ENCODE measurements at places on chromosomes 1 and 21.

DNA sequence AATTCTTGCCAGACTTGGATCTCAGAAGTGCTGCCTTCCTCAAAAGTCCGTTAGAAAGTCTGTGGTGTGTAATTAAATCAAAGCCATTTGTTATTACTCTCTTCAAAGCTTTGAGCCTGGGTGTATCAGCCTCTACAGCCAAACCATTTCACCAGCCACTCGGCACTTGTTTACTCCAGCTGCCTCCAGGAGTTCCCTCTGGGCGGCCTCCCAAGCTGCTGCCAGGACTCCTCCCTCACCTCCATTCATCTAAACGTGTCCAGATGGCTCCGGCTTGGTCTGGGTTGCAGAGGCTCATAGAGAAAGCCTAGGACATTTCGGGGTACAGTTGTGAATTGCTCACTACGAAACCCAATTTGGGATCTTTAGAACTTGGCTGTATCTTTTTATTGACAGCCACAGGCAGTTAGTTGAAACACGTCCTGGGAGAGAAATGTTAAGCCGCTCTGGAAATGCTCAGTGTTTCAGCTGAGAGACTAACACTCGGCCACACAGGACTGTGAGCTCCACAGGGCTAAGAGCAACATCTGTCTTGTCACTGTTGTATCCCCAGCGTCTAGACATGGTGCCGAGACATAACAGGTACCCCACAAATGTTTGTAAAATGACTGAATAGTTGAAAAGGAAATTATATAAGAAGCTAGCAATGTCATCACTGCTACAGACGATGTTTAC is 116.9 kb upstream of the NGF start:
- no peak for DNase-seq

- no peak for DNase-seq
Observed at GRCh38 chr1:218926631-218927030, 247.0 kb upstream of the LYPLAL1 start.

DNA sequence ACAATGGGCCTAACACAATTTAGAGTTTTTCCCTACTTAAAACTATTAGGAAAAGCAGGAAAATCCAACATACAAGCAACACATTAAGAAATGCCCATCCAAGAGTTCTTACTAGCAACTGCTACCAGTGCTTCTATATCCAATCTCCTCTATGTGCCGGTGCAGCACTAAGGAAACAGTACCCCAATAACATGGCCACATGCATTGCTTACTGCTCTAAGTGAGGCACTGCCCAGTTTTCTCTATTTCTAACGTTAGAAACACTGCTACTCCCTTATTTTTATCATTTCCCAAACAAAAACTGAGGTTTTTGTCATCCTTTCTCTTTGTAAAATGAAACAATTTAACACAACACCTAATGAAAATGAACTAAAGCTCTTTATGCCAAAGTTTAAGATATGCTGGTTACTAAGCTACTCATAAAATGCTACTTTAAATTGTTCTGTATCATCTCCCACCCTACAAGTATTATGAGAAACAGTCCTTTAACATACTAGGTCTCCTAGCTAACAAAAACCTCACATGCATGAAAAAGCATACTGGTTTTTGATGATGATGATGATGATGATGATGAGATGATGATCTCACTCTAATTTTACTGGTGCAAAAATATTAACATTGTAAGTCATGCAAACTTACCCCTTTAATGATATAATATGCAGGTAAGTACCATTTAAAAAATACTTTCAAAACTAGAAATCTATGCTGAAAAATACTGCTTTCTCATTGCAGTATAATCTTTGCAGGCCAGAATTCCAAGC is 90.7 kb upstream of the TTC39A start:
- DNase-seq, result no peak

DNA sequence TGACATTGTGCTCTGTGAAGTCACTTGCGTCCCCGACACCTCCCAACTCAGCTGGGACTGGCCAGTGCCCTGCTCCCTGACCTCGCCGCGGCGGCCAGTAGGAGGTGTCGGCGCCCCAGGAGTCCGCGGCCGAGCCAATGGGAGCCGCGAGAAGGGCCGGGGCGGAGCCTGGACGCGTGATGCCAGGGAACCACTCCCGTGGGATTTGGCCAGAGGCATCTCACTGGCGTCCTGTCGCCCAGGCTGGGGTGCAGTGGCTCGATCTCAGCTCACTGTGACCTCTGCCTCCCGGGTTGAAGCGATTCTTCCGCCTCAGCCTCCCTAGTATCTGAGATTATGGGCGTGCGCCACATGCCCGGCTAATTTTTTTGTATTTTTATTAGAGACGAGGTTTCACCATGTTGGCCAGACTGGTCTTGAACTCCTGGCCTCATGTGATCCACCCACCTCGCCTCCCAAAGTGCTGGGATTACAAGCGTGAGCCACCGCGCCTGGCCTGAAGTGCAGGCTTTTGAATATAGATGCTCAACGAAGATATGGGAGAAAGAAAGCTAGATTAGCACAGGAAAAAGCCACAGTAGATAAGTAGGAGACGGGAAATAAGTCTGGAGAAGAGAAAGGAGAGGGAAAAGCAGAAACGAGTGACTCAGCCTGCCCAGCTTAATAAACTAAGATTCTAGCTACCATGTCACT is 38.0 kb downstream of the ZBTB8OS start:
- peak; percentile 77 for DNase-seq

DNA sequence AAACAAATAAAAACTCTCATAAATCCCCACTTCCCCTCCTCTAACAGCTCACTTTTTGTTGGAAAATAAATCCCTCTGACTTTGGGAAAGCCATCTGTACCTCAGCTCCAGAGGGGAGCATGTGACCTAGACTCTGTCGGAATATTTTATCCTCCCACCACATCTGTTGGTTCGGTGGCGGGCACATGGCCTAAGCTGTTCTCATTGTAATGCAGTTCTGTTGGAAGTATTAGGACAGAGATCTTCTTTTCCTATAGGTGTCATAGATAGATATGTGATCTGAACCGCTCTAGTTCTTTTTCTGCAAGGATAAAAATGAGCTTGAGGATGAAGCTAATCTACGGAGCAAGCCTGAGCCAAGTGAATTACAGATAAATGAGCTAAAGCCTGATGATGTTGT is 50.5 kb upstream of the EPS8L3 start:
- DNase-seq, result no peak

- DNase-seq, result no peak
Observed at GRCh38 chr1:245546875-245547274, 392.1 kb downstream of the KIF26B start.

DNA sequence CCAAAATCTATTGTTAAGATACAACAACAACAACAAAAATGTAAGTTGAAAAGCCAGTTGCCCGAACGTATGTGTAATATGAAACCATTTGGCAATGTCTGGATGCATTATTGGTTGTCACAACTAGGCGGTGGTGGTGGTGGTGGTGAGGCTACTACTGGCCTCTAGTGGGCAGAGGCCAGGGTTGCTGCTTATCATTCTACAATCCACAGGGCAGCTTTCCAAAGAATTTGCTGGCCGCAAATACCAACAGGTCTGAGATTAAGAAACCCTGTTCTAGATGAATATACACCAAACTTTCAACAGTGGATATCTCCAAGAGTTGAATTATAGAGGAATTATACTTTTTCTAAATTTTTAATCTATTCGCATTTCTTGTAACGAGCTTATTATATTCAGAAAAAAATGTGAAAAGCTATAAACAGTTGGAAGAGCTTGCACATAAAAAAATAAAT is 26.8 kb upstream of the ZNF697 start:
- no peak for DNase-seq

GRCh38 chr1:40313329-40313957 is 3.6 kb downstream of the COL9A2 start:
- DNase-seq, result no peak

- DNase-seq, result no peak
Observed at GRCh38 chr21:35779690-35780570, 280.4 kb downstream of the SETD4 start.

GRCh38 chr1:66397192-66397591 is 136.8 kb upstream of the SGIP1 start:
- no peak for DNase-seq

DNA sequence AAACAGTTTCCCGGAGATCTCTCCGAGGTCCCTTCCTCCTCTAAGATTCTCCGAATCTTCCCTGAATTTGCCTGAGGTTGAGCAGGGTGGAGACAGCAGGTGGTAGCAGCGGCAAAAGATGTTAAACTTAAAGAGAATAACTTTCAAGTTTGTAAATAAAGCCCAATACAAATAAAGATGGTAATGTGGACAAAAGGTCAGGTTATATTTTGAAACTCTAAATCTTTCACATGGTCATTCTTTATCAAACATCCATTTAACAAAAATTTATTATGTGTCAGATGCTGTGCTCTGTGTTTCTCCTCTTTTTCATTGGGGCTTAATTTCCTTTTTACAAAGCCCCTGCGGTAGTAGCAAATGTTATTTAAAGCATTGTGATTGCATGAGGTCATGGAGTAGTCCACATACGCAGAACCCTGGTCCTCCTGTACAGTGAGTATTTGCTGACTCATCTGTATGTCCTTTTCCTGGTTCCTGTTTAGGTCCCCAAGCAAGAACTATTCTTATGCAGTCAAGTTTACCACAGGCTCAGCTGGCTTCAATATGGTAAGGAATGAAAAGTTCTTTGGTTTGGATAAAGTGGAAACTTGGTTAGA is 119.2 kb downstream of the ITSN1 start:
- DNase-seq, result no peak

GRCh38 chr1:214934045-214934444 is 148.5 kb upstream of the KCNK2 start:
- DNase-seq, result no peak

DNA sequence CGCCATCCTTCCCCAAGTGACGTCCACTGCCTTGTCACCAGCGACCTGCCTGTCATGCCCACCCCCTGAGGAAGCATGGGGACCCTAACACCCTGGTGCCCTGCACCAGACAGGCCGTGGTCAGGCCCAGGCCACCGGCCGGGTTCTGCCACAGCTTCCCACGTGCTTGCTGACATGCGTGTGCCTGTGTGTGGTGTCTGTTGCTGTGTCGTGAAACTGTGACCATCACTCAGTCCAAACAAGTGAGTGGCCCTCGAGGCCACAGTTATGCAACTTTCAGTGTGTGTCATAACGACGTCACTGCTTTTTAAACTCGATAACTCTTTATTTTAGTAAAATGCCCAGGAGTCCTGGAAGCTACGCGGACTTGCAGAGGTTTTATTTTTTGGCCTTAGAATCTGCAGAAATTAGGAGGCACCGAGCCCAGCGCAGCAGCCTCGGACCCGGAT is 8.5 kb upstream of the CTRC start:
- DNase-seq, result no peak

GRCh38 chr1:196193896-196194559 is 414.2 kb downstream of the KCNT2 start:
- no peak for DNase-seq

GRCh38 chr1:39936724-39937491 is 18.0 kb upstream of the MFSD2A start:
- DNase-seq, result no peak

DNA sequence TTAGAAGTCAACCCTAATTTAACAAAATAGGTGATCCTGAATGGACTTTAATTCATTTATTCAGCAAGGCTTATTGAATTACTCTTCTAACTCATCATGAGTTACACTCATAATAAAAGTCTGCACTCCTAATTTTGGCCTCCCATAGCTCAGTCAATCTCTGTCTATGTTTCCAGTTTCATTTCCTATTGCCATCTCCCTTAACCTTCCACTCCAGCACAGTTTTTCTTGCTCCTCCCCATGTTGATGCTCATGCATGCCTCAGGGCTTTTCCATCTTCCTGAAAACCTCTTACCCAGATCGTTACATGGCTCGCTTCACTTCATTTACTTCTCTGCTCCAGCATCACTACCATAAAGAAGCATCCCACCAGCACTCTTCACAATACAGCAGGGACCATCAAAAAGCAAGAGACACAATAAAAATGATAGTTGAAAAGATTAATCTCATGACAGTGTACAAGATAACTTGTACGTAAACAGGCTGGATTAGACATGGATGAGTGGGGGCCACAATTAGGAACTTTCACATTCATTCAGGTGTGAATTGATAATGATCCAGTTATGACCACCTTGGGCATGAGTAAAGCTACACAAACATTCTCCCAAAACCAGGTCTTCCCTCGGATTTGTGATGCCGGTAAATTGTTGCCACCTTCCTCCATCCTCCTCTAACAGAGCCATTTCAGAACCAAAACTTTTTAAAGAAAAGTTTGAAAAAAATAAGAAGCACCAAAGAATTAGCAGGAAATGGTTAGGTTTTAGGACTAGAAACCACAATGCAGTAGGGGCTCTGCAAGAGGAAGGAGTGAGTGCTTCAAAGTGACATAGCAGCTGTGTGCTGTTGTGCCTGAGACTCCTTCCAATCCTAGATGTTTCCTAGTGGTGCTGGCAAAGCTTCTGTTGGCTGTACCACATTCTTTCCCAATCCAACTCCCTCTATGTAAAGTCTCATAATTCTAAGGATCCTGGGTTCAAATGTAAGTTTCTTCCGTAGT is 89.8 kb downstream of the OLFML2B start:
- DNase-seq, result no peak

- DNase-seq, result no peak
Observed at GRCh38 chr1:175725684-175726083, 17.7 kb downstream of the TNR start.

DNA sequence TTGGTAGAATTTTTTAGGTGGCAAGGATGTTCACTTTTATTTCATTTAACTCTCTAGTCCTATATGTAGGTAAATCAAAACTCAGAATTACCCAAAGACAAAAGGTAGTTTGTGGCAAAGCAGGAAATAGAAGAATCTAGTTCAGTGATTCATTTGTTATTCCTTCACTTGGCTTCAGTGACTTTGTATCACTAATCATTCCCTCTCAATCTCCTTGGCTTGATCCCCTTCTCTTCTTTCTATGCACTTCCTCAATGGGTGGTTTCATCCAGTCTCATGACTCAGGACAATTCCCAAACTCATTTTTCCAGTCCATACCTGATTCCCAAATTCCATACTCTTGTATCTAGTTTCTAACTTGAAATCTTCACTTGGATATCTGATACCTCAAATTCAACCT is 64.9 kb downstream of the PRKACB start:
- DNase-seq, result no peak

- no peak for DNase-seq
Observed at GRCh38 chr1:200154069-200154767, 126.7 kb downstream of the NR5A2 start.

- no peak for DNase-seq
Observed at GRCh38 chr1:26838474-26839338, 12.2 kb downstream of the ZDHHC18 start.

- no peak for DNase-seq
Observed at GRCh38 chr1:207670192-207670591, 25.3 kb downstream of the CR1L start.

DNA sequence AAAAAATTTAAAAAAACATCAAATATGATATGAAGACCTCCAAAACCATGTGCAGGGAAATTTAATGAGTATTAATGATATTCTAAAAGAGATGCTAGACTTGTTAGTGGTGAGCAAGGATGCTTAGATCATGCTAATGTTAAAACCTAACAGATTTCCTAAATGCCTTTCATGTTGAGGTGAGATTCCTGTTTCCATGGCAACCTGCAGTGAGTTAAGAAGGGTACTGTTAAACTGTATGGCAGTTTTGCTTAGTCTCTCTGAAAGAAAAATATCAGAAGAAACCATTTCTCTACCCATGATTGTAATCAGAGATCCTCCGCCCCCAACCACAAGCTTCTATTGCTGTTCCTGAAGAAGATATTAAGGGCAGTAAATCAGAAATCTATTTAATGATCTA is 321.6 kb upstream of the LRRC7 start:
- DNase-seq, result no peak
